Activated CD8-positive, alpha-beta memory T cell treated with anti-CD3 and anti-CD28 coated beads for 24 hours (primary cell): ENCODE measurements at places on chromosomes 13 and 19.

- no peak for DNase-seq
Measured at GRCh38 chr19:41535029-41535622, 40.8 kb upstream of the CEACAM21 start.

- DNase-seq: no peak
Measured at GRCh38 chr19:57436417-57436816, 1.3 kb downstream of the ZNF749 start.

GRCh38 chr19:36009633-36010379 is 1.2 kb upstream of the SYNE4 start:
- no peak for DNase-seq

DNA sequence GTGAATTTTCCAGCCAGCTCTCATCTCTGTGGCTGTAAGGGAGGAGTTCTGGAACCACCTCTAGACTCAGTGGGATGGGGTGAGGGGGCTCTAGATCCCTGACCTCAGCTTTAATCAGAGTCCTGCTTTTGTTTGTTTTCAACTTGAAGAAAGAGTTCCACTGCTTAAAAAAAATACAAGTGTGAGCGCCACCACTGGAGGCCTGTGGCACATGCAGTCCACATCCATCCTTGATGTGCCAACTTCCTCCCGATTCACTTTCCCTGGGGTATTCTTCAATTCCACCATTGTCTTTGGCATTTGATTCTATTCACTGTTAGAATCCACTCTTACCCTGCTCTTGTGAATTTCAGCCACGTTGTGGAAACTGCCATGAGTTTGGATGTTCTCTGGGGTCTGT is 62.4 kb upstream of the GJB6 start:
- no peak for DNase-seq

- no peak for DNase-seq
Measured at GRCh38 chr19:8988204-8988603, 22.0 kb downstream of the MUC16 start.
